ENCODE measurements at places on chromosomes 6 and 20.

- DNase-seq = no peak
These were observed 70.0 kb downstream of the CEBPB start for GRCh38 chr20:50260479-50261221.

GRCh38 chr6:83333500-83333899, 97.4 kb downstream of the ME1 start:
- no peak for DNase-seq

DNA sequence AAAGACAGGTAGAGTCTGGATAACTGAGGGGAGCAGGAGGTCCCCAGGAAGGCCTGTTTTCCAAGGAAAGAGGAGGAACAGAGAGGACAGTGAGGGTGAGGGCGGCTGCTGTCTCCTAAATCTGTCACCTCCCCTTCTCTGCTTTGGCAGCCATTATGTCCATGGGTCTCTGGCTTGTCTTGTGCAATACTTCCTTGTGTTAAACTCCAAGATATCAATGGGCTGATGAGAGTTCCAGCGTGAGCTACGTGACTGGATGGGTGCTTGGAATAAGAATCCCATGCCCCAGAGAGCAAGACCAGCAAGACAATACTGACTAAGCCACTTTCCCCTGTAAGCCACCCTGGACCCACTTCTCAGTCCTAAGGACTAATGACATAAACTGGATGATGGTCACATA, 26.3 kb upstream of the DNAAF9 start:
- no peak for DNase-seq

- no peak for DNase-seq
These were observed 22.4 kb upstream of the RIMS4 start for GRCh38 chr20:44832724-44833123.

GRCh38 chr6:137893181-137893580, 26.1 kb downstream of the TNFAIP3 start:
- DNase-seq = no peak

DNA sequence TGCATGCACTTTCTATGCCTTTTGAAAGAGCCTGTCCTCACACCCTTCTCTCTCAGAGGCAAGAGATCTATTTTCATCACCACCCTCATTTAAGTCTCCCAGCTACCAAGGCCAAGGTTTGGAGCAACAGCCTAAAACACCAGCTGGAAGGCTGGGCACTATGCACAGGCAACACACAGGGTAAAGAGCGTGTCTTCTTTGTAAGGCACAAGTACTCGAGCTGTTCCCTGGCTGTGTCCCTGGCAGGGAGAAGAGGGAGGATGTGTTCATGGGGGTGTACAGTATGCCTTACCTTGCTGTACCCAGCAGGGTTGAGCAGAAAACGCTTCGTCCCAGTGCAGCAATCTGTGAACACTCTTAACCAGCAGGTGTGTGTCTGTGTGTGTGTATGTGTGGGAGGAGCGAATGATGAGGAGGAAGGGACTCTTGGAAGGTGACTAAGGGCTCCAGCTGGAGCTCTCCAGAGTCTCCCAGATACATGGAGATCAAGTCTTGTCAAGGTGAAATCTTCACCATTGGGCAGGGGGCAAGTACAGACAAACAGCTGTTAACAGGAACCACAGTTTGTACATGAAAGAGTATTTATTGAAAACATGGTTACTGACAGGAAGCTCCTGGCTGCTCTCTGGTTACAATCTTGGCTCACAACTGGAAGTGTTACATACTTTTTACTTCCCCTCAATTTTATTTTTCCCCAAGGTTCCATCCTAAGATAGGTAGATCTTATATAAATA, 40.8 kb downstream of the ELMO2 start:
- no peak for DNase-seq

- DNase-seq = no peak
These were observed 235.2 kb downstream of the SYNE1 start for GRCh38 chr6:152401978-152402377.

DNA sequence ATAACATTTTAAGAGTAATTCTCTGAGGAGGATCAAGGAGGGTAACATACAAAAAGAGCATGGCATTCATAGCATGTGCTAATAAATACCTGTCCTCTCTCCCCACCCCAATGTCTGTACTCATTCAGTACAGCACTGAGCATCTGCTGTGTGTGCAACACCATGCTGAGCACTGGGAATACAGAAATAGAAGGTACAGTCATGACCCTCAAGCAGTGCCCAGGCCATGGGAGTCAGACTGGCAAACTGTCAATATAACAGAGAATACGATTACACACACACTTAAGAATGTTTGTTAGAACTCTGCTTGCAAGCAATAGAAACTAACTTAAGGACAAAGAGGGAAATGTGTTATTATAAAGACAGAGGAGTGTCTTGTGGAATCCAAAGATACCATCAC, 24.7 kb upstream of the ZFAND3 start:
- DNase-seq = no peak

DNA sequence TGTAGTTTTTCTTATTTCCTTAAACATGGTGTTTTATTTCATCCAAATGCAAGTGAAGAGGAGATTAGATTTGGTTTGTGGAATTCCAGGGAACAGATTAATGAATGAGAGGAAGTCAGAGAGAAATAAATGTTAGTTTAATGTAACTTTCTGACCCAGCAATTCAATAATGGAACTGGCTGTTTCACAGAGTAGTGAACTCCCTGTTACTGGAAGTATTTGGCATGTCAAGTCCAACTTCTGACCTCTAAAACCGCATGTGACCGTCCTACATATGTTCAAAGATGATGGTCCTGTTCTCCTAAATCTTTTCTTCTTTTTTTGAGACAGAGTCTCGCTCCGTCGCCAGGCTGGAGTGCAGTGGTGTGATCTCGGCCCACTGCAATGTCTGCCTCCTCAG, 18.7 kb downstream of the PROCR start:
- no peak for DNase-seq

DNA sequence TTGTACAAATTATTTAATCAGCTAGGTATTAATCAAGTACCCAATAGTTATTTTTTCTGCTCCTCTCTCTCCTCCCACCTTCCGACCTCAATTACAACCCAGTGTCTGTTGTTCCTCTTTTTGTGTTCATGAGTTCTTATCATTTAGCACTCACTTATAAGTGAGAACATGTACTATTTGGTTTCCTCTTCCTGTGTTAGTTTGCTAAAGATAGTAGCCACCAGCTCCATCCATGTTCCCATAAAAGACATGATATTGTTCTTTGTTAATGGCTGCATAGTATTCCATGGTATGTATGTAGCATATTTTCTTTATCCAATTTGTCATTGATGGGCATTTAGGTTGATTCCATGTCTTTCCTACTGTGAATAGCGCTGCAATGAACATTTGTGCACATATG, 652.8 kb upstream of the CITED2 start:
- no peak for DNase-seq

GRCh38 chr6:147873816-147874215, 365.3 kb downstream of the SAMD5 start:
- DNase-seq = no peak

GRCh38 chr6:137543114-137543513, 48.9 kb upstream of the OLIG3 start:
- no peak for DNase-seq

GRCh38 chr20:37204056-37204455, 24.7 kb upstream of the MROH8 start:
- DNase-seq = no peak

DNA sequence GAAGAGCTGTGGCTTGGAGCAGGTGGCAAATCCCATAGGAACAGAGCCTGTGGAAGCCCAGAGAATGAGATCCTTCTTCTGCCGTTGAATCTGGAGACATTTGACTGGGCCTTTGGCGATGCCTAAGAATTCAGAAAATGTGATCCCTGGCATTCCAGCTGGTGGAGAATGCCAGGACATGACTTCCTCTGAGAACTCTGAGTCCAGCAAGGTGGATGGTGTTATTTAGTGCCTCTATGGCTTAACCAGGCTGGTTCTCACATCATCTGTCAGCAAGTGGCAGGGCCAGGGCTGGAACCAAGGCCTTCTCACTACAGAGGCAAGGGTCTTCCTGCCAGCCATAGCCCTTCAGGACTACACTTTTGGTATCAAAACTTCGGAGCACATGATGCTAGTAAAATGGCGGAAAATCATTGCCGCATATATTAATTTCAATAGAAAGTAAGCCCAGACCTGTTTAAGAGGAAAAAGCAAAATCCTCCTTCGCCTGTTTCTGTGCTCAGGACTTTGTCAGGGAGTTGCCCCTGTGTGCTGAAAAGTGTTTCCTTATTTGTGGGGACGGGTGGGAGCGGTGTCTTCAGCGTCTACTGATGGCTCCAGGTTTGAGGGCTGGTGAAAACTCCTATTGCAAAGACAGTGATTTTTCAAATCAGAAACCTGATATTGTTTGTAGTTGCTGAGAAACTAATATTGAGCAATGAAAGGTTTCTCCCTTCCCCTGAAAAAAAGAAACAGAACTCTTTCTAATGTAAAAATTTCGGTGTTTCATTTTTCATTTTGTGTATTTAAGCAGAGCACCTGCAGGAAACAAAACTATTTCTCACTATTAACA, 23.9 kb downstream of the DUSP22 start:
- DNase-seq = no peak

DNA sequence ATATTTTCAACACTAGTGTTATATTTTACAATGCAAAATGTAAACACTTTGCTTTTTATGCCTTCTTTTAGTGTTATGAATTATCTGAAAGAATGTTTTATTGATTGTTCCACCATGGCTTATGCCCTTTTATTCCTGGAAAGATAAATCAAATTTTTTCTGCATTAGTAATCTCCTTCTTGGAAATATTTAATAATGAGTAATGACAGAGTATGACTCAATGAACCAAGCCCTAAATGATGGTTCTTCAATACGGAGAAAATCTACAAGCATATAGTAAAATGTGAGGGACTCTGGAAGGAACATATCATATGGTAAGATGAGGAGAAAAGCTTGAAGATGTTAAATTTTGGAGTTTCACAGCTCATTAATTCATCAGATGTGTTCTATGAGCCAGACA, 929.6 kb downstream of the C6orf118 start:
- no peak for DNase-seq

- DNase-seq = peak; percentile 16
These were observed 639 bp upstream of the RCAN2 start for GRCh38 chr6:46491628-46492547.

DNA sequence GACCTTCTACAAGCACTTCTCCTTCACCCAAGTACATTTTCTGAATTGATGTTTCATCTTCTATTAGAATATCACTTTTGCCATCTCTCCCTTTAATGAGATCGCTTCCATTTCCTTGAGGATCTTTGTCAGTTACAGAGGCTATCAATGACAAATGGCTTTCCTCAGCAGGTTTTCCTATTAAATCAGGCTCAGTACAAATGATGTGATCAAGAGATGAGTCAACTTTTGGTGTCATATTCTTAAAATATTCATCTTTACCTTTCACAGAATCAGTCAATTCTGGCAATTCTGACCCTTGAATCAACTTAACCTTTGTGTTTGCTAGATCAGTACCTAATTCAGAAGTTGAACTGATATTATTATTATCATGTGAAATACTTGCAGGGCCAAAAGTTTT, 37.3 kb downstream of the DST start:
- DNase-seq = no peak

- no peak for DNase-seq
These were observed 3.9 kb upstream of the INSM1 start for GRCh38 chr20:20363799-20364592.

DNA sequence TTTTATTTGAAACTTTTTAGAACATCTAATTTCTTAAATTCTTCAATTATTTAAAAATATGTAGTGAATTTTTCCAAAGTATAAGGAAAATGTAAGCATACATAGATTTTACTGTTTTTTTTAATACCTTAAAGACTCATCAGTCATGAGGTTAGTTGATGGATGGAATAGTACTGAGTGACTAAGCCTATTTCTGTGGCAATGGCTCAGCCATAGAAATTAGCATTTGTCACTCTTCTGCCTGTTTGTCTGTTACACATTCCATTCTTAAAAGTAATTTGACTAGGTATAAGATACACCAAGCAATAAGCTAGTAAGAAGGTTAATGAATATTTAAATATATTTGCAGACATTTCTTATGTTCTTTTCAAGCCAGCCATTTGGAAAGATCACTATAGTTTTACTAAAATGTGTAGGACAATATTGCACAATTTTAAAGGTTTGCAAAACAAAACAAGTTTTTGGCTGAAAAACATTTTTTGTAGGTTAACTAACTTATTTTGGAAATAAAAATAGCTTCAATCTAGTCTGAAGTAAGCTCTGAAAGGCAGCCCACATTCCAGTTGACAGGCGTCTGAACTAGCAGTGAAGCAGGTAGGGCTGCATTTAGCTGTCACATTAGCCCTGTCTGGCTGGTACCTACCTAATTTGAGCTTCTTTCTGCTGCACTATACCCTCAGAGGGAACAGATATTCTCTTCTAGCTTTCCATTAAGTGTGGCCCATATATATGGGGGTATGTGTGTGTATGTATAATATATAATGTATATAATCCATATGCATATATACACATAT, 385.7 kb downstream of the GRIK2 start:
- DNase-seq = no peak

Data from activated CD8-positive, alpha-beta memory T cell treated with anti-CD3 and anti-CD28 coated beads, Interleukin-2, amount 50 U/mL, for 4 hours (primary cell).